ENCODE measurements at places on chromosomes 7 and 10.

DNA sequence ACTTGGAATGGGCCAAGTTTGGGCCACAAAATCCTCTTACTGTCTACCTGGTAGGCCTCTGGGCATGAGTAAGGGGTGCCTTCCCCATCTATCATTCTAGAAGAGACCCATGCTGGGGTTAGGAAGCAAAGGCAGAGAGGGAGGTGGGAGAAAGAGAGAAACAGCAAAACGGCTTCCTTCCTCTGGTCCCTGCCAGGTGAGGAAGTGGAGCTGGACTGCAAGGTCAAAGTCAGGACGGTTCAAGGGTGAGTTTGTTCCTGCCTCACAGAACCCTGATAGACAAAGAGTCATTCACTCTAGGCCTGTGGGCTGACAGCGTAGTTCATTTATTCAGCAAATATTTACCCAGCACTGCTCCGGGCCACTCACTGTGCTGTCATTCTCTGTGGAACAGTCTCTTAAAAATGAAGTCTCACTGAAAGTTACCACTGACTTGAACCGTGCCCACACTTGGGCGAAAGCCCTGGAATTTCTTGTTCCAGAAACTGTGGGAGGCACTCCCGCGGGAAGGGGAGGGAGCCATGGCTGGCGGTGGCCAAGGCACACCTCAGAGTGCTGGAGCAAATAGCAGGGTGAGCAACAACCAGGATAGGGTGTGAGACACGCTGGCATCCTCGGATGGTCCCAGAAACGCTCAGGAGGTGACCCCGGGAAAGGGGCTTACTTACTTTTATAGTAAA, 26.2 kb upstream of the ECHDC3 start:
- no peak for DNase-seq

GRCh38 chr7:139731802-139732470, 45.9 kb downstream of the HIPK2 start:
- DNase-seq = peak; percentile 98

DNA sequence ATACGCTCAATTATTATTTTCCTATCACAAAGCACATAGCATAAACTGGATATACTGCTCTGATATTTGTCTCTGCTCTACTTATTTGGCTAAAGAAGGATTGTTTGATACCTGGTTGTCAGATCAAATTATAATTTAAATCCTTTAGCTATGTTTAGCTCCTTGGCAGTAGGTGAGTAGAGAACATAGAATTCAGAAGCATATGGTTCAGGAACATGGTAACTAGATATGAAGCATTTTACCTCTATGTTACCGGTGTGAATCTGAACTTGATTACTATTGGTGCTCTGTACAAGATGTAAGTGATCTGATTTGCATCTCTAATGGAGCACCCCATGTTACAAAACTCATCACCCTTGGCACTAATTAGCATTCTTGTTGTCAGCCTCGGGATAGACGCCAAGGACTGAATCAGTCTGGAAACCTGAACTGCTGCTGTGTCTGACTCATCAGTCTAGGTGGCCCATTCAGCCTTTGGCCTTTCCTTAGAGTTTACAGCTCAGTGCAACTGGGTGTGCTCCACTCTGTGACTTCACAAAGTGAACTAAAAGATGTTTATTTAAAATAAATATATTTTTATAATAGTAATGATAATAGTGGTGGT, 12.3 kb upstream of the MYPN start:
- DNase-seq = peak; percentile 91

- no peak for DNase-seq
These were observed 49.1 kb upstream of the CDC14C start for GRCh38 chr7:48875045-48875916.
